Dermis blood vessel endothelial cell (primary cell): ENCODE measurements at places on chromosomes 4 and X. TPM values are rescaled to one million over a fixed set of nuclear protein-coding genes. Genes with fewer than 3 reads are reported as not detected.
A peak's percentile ranks its signal among the peaks of the same experiment; 100 is the strongest.

DNA sequence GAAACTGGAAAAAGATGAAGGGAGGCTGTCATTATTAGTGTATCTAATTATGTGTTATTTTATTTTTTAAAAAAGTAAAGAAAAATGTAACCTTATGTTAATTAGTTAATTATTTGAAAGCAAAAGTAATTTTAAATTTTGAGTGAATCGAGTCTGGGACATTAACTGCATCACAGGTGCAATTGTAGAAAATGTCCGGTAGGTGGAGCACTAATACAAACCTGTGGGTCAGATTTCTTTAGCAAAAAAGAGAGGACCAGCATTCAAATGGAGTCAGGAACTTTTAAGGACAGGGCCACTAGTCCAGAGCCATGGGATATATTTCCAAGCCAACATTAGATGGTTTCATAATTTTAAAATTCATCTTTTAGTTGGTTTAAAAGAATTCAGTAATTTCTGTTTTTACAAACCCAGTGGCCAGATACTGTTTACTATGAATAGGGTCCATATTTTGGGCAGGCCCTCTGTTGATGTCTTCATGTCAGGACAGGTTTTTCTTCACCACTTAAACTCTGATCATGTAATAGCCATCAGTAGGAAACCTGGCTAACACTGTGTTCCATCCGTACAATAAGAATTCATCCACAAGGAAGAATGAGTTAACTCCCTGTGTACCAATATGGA is 27.2 kb downstream of the BST1 start:
- DNase-seq, result peak; percentile 68

GRCh38 chr4:140351093-140352075 is 22.1 kb upstream of the SCOC start:
- no peak for DNase-seq

DNA sequence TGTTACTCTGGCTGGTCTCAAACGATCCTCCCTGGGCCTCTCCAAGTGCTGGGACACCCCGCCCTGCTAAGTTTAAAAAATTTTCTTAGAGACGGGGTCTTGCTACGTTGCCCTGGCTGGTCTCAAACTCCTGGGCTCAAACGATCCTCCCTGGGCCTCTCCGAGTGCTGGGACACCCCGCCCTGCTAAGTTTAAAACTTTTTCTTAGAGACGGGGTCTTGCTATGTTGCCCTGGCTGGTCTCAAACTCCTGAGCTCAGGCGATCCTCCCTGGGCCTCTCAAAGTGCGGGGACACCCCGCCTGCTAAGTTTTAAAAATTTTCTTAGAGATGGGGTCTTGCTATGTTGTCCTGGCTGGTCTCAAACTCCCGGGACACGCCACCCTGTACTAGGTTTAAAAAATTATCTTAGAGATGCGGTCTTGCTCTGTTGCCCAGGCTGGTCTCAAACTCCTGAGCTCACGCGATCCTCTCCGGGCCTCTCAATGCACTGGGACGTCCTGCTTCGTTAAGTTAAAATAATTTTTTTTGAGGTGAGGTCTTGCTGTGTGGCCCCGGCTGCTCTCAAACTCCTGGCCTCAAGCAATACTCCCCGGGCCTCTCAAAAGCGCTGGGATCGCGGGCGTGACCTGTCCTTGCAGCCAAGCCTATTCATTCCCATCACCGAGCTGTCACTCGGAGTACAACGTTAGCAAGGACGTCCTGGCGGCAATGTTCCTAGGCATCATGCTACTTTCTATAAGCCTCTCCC is 1.1 kb downstream of the SLC25A6 start:
- no peak for DNase-seq

KIAA1210 gene
- not detected in 2 replicates for total RNA-seq

GAGE12H gene
- not detected in 2 replicates for total RNA-seq
